ENCODE measurements at places on chromosomes 12 and 14.
A peak's percentile ranks its signal among the peaks of the same experiment; 100 is the strongest.

DNA sequence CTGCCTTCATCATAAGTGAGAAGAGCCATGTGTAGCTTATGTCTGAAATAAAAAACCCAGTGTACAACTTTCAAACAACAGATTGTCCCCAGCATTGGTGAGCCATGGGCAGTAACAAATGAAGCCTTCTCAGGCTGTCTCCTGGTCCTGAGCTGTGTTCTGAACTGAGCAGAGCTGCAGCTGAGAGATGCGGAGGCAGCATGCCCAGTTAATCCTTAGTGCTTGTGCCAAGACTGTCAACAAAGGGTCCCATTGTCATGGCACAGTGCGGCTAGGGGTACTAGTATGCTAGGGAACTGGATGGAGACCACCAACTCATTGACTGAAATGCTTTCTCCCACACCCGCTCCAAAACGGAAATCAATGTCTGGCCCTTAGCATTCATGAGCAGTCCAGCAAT lies 154.3 kb downstream of the RMST start:
- no peak for DNase-seq

DNA sequence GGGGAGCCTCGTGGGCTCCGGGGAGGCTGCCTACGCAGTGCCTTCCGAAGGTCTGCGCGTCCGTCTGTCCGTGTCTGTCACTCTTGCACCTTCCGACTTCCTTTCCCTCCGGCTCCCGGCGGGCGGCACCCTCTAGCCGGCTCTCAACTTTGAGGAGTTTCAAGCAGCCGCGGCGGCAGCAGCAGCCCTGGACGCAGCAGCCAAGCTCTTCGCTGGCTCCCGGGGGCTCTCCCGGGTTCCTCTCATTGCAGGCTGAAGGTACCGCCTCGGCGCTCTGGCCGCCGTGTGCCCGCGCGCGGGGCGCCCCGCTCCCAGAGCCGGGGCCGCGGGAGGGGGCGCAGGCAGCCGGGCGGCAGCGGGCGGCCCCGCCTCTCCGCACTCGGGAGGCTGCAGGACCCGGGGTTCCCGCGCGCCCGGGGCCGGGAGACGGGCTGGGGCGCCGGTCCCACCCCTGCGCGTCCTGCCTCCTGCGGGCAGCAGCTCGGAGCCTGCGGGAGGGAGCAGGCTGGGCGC lies at the start of the genes AMIGO2 and PCED1B:
TSS of gene AMIGO2 (minus strand) at position 492 of the 513 bp plus-strand sequence. CDS start 957 bp downstream, outside the sequence.
TSS of gene PCED1B (plus strand) at position 154 of the 513 bp plus-strand sequence. CDS start 155,443 bp downstream, outside the sequence.
- DNase-seq = no peak

DNA sequence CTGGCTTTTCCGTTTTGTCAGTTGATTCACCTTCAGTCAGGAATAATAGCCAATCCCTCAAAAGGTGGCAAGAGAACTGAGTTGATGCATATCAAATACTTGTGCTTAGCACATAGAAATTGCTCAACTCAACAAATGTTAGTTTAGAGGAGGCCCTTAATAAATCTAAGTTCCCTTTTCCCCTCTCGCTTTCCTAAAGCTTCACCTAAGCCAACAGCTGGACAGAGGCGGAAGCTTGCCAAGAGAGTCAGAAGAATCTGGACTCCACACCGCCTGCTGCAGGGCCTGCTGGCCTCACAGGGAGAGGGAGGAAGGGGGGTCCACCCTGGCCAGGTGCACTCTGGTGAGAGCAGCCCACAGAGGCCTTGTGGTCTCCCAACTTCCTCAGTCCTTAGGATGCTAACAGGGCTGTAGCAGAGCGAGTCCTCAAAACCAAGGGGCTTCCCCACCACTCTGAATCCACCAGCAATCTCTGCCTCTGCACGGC lies 213.1 kb downstream of the CHST11 start:
- DNase-seq = peak; percentile 32

- no peak for DNase-seq
Measured at GRCh38 chr12:32595251-32595650, 83.8 kb upstream of the DNM1L start.

GRCh38 chr12:70796989-70797388 lies 123.5 kb downstream of the PTPRR start:
- no peak for DNase-seq

- DNase-seq = no peak
Measured at GRCh38 chr12:57099766-57100165, 10.9 kb downstream of the NAB2 start.

- no peak for DNase-seq
Measured at GRCh38 chr12:76942267-76942666, 63.4 kb upstream of the CSRP2 start.

DNA sequence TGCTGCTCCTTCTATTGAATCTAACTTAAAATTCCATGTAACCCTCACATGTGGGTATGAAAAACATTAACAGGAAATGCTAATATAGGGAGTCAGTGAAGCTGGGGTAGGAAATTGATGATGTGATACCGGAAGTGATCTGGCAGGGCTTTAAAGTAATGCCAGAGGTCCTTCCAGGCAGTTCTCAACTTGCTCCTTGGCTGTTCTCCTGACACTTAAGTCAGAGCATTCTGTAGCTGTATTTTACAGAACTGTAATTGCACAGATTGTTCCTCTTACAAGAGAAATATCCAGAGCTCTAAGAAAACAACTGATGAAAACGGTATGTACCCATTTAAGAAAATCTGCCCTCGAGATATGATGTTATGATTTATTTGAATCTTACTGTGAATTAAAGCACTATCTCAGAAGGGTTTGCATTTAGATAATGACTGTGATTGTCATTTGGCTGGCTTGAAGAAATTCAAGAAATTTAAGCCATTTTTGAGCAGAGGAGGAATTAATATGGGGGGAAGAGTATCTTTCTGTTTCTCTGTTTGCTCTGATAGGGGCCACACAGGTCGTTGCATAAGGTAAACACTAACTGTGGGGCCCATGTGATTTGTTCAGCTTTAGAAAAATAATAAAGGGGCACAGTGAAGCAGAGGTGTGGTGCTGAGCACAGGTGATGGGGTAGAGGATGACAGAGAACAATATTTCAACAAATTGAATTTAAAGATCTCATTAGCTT lies 88.4 kb downstream of the BBS10 start:
- no peak for DNase-seq

- no peak for DNase-seq
Measured at GRCh38 chr12:30847259-30847658, 79.3 kb upstream of the TSPAN11 start.

GRCh38 chr12:54294152-54294952 lies 6.5 kb downstream of the NFE2 start:
- peak; percentile 66 for DNase-seq

DNA sequence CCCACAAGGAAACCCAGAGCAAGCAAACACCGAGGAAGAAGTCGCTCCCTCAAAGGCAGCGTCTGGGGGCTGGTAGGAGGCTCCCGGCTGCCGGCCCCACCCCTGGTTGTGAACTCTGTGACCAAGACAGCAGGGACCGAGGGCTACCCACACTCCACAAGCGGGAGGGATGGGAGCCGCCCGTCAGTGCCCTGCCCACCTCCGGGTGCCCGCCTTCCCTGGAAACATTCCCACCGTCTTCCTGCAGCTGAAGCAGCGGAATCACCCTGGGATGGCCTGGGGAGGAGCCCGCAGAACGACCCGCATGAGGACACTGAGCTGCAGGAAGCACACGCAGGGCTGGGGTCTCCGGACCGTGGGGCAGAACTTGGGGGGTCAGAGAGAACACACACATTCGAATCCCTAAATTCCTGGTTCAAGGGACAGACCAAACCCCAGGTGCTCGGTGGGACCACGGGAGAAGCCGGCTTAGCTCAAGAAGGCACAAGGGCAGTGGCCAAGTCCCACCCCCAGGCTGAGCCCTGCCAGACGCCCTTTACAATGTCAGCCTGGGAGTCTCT lies 33.5 kb upstream of the C14orf180 start:
- DNase-seq = no peak

GRCh38 chr12:77644915-77645605 lies 185.6 kb upstream of the NAV3 start:
- DNase-seq = no peak

DNA sequence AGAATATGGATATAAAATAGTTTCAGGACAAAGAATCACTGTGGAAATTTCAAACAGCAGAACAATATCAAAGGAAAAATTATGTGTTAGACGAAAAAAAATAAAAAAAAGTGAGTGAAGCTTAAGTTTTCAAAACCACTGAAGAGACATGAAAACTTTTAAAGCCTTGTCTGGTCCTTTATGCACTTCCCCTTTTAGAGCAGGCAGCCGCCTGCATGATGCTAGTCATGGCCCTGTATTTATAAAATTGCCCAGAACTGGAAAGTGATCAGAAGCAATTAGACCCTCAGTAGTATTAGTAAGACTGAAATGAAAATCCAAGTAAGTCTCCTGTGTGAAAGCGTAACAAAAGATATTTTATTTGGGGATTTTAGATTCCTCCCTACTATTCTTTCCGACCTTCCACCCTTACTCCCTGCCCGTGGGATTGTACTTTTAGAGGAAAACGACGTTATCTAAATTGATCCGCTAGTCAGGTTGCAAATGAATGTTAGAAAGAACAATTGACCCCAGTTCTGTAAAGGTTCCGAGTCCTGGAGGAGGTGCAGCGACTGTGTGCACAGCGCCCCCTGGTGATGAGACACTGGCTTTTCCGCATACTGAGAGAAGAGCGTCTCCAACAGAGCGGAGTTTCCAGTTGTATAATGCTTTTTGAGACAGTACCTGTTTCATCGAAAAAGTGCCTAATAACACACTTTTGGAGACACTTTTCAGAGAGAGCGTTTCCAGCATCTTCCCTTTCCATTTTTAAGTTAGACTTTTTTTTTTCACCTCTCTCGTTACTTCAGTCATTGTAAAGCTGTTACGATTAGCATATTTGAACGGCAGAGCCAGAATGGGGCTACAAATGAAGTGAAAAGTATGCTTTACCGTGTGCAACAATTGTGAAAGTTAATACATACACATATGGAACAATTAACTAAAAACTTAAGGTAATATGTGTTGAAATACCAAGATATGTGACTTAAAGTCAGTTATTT lies 12.4 kb downstream of the MGST1 start:
- no peak for DNase-seq

DNA sequence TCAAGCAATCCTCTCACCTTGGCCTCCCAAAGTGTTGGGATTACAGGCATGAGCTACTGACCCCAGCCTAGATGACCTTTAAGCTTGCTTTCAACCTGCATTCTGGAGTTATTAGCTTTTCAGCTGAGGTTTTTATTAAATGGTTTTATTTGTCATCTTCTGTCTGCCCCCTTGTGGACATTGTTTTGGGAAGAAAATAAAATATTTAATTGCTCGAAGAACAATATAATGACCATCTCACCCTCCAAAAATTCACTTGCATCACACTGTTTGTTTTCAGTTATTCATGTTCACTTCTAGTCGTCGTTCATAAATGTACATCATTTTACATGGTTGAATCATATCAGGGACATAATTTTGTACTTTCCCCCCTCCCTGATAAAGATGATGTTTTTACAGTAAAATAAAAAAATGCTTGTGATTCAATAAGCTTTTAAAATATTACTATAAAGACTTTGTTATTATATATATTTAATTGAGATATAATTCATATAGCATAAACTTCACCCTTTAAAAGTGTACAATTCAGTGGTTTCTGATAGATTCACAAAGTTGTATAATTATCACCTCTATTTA lies 10.1 kb upstream of the SPATS2 start:
- DNase-seq = no peak

GRCh38 chr12:122834921-122835749 lies at the start of gene HIP1R:
HIP1R (plus strand) TSS chr12:122835457; CDS start chr12:122835551, 94 bp downstream.
- peak; percentile 75 for DNase-seq

GRCh38 chr14:45705940-45706534 lies 453.0 kb upstream of the MIS18BP1 start:
- no peak for DNase-seq

- DNase-seq = no peak
Measured at GRCh38 chr12:34119366-34119765, 97.1 kb downstream of the ALG10 start.

DNA sequence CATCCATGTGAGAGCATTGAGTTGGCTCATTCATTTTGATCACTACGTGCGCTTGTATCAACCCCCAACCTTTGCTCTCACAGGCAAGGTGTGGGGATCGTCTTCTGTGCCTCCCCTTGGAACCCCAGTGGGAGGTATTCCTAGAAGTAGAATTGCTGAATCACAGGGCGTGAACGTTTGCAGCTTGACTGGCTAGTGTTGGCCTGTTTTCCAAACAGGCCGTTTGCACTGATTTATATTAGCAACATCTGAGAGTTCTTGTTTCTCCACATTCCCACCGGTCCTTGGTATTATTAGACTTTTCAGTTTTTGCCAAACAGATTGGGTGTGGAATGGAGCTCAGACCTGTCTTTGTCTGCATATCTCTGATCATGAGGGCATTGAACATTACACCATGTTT lies 288.6 kb upstream of the PWP1 start:
- no peak for DNase-seq

- DNase-seq = no peak
Measured at GRCh38 chr12:64633940-64634337, 23.6 kb downstream of the RASSF3 start.

GRCh38 chr14:97977651-97978261 lies 1180.6 kb downstream of the VRK1 start:
- DNase-seq = no peak

- DNase-seq = no peak
Measured at GRCh38 chr12:50246873-50247612, 36.3 kb downstream of the LIMA1 start.

DNA sequence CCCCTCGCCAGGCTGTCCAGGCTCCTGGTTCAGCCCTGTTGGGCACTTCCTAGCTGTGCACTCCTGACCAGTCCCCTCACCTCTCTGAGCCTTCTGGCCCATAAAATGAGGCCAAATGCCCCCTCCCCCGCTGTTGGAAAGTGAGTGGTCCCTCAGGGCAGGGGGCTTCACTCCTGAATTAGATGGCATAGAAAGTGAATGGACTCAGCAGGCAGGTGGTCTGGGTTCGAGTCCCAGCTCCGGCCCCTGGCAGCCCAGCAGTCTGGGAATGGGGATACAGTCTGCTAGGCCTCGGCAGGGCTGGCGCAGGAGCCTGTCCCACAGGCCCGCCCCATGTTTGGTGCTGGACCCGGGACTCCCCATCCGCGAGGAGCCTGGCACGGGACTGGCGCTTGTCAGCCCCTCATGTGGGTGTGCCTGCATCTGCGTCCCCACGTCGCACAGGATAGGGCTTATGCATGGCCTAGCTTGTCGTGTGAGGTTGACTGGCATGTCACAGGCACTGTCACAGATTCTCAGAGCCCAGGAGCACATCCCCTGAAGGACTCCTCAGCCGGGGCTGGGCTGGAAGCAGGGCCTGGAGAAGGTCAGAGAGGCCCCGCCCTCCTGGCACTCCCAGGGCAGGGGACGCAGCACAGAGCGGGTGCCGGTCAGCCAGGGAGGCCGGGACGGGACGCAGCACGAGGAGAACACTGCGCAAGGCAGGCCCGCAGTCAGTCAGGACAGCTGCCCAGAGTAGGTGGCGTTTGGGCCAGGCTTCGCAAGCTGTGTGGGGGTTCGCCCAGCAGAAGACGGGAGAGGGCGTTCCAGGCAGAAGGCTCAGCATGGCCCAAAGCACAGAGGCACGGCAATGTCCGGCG lies 40.5 kb downstream of the DIO3 start:
- no peak for DNase-seq

- DNase-seq = peak; percentile 52
Measured at GRCh38 chr12:118166946-118167345, 31.0 kb downstream of the PEBP1 start.

GRCh38 chr12:49921299-49921698 lies 17.6 kb upstream of the FAIM2 start:
- DNase-seq = no peak

Measured in GM12892 (cell line).